Stimulated activated CD4-positive, alpha-beta T cell treated with anti-CD3 and anti-CD28 coated beads, Interleukin-2, amount 100 ng/mL, for 48 hours (primary cell): ENCODE measurements at places on chromosomes 11 and 22.
A peak's percentile ranks its signal among the peaks of the same experiment; 100 is the strongest.

DNA sequence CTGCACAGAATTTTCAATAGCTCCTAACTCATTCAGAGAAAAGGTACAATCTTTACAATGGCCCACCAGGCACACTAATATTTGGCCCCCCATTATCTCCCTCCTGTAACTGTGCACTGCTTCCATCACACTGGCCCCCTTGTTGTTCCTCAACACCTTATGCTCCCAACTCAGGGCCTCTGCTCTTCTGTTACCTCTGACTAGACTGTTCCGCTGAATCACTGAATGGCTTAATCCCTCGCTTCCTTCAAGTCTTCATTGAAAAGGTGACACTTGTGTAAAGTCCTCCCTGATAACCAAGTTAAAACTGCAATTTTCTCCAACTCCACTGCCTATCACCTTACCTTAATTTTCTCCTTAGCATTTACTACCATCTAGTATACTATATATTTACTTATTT lies 21.8 kb downstream of the PIK3C2A start:
- no peak for DNase-seq

DNA sequence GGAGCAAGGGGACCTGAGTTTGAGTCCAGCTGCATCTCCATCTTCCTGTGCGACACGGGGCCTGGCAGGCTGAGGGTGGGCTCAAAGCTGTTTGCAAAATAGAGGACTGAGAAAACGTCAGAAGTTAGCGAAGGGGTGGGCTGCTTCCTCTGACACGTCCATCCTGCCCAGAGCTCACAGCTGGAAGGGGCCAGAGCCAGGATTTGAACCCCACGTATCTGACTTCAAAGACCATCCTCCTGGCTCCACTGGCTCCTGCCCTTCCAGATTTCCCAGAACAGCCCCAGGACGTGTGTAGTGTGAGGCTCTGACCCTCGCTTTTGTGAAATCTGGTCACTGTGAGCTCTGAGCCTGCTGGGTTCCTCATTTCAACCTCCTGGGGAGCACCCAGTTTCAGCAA lies 56.3 kb downstream of the CD82 start:
- no peak for DNase-seq

DNA sequence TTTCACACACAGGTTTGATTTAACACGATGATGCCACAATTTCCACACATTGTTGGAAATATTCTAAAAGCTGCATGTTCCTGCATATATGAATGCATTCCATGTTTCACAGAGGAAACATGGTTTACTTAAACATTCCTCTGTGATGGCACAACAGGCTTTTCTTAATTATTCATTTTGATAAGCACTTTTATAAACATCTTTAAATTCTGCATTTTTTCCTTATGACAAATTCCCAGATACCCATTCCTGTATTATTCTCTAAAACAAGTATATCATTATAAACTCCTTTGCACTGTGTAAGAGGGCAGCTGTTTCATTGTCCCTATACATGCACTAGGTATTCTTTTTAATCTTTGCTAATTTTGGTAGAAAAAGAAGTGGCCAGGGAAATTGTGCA lies 532.3 kb downstream of the SOX6 start:
- DNase-seq, result no peak

DNA sequence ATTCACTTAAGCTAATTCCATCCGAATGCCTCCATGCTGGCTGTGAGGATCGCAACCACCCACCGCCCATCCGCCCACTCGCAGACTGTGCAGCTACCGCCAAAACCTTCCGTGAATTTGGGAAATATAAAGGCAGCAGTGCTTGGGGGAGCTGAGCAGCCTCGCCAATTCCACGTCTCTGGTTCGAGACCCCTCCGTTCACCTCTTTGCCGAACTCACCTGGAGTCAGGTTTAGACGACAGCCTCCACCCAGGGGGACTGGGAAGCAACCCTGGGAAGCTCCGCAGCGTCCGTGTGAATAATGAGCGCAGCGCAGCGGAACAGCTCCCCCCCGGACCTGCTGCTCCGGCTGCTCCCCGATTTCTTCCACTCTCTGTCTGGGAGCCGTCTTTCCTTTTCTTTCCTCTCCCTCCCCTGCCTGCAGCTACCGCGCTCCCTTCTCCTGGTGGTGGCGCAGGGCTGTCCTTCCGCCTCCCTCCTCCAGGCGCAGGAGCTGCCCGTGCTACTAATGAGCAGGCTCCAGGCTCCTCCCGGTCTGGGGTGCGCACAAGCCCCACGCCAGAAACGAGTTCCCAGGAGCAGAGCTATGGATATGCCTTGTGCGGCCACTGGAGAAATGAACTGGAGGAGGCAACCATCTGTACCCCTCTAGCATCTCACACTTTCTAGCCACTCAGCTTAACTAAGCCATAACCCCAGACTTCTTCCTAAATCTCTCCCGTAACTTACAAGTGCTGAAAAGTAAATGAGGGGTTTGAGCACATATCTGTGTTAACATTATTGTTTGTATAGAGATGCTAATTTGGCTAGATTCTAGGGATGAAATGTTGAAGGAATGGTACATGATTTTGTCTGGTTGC lies 107.3 kb downstream of the XKR3 start:
- DNase-seq, result no peak

DNA sequence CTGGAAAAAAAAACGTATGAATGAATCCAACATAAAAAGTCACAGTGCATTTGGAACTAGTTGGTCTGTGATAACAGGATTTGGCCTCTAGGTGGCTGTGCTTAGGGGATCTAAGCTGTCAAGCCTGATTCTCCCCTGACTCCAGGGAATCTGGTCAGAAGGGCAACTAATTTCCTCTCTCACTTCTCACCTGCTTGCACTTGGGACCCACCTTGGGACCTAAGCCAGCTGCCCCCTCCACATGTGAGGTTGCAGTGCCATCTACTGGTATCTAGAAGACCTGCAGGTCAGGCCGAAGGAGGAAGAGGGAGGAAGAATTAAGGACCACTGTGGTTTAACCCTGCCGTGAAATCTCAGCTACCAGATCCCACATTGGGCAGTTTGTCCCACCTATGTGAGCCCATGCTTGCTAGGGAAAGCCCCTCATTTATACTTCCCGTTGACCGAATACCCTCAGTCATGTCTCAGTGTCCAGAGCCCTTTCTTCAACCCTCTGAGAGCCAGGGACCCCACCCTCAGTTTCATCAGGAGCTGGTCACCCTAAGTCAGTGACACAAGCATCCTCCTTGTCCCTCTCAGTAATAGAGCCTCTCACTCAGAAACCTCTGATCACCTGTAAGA lies 33.2 kb upstream of the CAVIN3 start:
- peak; percentile 61 for DNase-seq

GRCh38 chr22:20610243-20610686 lies 102.9 kb downstream of the MED15 start:
- no peak for DNase-seq

GRCh38 chr11:3189196-3189843 lies 24.2 kb upstream of the OSBPL5 start:
- DNase-seq, result no peak

- no peak for DNase-seq
Observed at GRCh38 chr22:24391836-24392217, 35.6 kb upstream of the ADORA2A start.

- no peak for DNase-seq
Observed at GRCh38 chr22:25953276-25953675, 211.3 kb downstream of the MYO18B start.

- DNase-seq, result no peak
Observed at GRCh38 chr11:33804471-33804870, 30.2 kb upstream of the FBXO3 start.

GRCh38 chr11:94837317-94837716 lies 69.2 kb downstream of the AMOTL1 start:
- DNase-seq, result no peak

DNA sequence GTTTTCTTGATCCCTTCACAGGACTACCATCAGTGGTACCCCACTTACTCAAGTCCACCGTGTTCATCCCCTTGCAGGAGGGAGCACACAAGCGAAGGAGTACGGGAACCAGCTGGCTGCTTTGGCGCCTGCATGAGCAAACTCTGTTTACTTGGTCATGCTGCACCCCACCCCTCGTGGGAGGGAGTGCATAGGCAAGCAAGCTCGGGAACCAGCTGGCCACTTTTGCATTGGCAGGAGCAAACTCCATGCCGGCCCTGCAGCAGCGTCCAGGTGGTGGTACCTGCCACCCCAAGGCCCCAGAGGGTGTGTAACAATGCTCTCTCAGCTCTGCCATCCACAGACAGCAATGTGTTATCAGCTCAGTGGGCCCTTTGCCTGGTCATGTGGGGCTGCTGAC lies 737.8 kb downstream of the FAM181B start:
- DNase-seq, result no peak

- no peak for DNase-seq
Observed at GRCh38 chr11:79047321-79047720, 393.5 kb downstream of the TENM4 start.

GRCh38 chr11:68214173-68215086 lies 1.3 kb upstream of the KMT5B start:
- DNase-seq, result no peak

GRCh38 chr11:40987776-40988435 lies 471.5 kb downstream of the LRRC4C start:
- no peak for DNase-seq

GRCh38 chr11:74094393-74094792 lies 76.4 kb downstream of the C2CD3 start:
- no peak for DNase-seq

DNA sequence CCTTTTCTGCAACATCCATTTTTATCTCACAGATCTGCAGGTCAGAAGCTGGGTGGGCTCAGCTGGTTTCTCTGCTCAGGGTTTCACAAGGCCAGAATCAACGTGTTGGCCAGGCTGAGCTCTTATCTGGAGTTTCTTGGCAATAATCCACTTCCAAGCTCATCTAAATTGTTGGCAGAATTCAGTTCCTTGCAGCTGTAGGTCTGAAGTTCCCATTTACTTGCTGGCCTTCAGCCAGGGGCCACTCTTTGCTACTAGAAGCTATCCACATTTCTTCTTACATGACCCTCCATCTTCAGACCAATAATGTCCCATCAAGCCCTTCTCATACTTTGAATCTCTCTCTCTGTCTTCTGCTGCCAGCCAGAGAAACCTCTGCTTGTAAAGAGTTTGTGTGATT lies 103.5 kb downstream of the WNT11 start:
- DNase-seq, result no peak

DNA sequence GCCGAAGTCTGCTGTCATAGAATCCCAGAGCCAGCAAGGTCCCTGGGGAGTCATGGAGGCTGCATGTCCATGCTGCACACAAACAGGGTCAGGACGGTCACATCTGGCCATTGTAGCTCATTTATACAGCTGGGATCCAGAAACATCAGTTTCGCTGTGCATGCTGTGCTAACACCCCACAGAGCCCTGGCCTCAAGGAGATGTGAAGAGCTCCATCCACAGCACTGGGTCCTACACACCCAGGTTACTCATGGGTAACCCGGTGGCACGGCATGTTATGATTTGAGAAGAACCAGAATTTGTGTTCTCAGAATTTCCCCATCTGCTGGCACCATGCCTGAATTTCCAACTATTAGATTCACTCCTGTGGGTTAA lies 146.3 kb upstream of the ARHGAP20 start:
- no peak for DNase-seq

DNA sequence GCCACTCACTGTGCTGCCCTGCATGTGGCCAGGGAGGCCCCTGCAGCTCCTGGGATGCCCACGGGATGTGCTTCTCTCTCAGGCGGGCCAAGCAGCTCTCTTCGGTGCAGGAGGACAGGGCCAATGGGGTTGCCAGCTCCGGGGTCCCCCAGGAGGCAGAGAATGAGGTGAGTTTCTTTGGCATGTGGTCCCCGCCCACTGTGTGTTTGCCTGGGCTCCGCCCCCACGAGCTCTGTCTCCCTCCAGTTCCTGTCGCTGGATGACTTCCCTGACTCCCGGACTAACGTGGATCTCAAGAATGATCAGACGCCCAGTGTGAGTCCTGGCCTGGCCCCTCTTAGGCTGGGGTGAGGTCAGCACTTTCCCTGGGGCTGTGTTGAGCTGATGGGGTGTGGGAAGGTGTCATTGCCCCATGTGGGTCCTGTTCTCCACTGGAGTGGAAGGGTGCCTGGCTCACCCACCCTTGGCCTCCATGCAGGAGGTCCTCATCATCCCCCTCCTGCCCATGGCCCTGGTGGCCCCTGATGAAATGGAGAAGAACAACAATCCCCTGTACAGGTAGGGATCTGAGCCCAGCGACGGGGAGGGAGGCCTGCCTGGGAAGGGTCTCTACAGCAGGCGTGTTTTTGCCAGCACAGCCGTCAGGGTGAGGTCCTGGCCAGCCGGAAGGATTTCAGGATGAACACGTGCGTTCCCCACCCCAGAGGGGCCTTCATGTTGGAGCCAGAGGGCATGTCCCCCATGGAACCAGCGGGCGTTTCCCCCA lies 7.7 kb downstream of the SCO2 start:
- no peak for DNase-seq

DNA sequence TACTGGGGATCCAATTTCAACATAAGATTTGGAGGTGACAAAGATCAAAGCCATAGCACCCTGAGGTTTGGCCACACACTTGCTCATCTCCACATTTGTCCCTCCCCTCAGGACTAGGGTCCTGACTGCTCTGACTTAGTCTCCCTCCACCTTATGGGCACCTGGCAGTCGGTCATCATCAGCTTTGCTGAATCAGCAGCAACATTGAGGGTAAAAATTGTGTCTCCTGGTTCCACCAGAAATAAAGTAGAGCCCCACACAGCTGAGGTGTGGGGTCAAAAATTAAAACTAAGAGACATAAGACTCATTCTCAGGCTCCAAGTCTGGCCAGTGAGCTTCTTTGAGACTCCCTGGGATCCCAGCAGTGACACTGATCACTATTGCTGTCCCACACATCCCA lies 56.2 kb downstream of the GGTLC2 start:
- DNase-seq, result no peak

GRCh38 chr11:85137597-85137996 lies 489.5 kb downstream of the DLG2 start:
- DNase-seq, result no peak

GRCh38 chr11:114315749-114316368 lies 19.7 kb downstream of the NNMT start:
- DNase-seq, result no peak

DNA sequence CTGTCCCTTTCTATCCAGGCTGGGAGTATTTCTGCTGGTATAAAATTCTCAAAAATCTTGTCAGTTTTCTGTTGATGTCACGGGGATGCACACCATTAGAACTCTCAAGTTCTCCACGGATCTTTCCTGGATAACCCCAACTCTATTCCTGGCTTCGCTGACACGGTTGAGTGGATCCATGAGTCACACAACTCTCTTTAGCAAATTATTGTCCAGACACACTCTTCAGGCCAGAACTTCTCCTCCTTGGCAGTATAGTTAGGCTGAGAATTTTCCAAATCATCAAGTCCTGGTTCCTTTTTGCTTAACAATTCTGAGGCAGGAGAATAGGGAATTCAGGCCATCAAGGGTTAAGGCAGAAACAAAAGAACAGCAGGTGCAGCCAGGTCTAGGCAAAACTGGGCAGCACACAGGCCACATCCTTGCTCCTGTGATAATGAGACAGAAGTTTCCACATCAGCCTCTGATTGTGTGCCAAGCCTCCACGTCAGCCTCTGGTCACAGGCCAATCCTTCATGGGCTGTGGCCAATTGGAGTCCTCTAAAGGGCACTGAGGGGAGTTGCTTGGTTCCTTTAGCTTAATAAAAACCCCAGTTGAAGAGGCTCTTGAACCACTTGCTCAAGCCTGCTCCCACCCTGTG lies 5.7 kb upstream of the ACAT1 start:
- DNase-seq, result no peak

GRCh38 chr22:20435436-20436306 lies 2.0 kb downstream of the SCARF2 start:
- no peak for DNase-seq
